ENCODE measurements at places on chromosomes 1 and 21. TPM values are rescaled to one million over a fixed set of nuclear protein-coding genes. Genes with fewer than 3 reads are reported as not detected.

OR2AK2 gene
- total RNA-seq: not detected

TIE1 gene
- total RNA-seq: not detected

FCGR3B gene
- not detected for total RNA-seq

KRTAP7-1 gene
- total RNA-seq: not detected

HES2 gene
- total RNA-seq: not detected

PIGR gene
- total RNA-seq: 0.26 TPM

C1orf87 gene
- total RNA-seq: not detected

FMO1 gene
- total RNA-seq: not detected

REG4 gene
- not detected for total RNA-seq

TPTE gene
- total RNA-seq: not detected

RHOU gene
- 0.24 TPM for total RNA-seq

PTGFRN gene
- total RNA-seq: not detected

TAL1 gene
- total RNA-seq: not detected

RCC2 gene
- total RNA-seq: 39.9 TPM

FMN2 gene
- 102 TPM for total RNA-seq

HAX1 gene
- total RNA-seq: 115 TPM

GBP1 gene
- total RNA-seq: 26.7 TPM

GUCA2B gene
- not detected for total RNA-seq

KRTAP21-2 gene
- total RNA-seq: not detected

TRAF3IP3 gene
- total RNA-seq: 0.63 TPM

HNRNPCL4 gene
- total RNA-seq: not detected

SLC44A3 gene
- 1.1 TPM for total RNA-seq

GGPS1 gene
- total RNA-seq: 28.1 TPM

SPRR3 gene
- total RNA-seq: not detected

SYCP1 gene
- not detected for total RNA-seq

HSPB7 gene
- 33.7 TPM for total RNA-seq

KCNJ9 gene
- total RNA-seq: not detected

AMY2A gene
- not detected for total RNA-seq

AIM2 gene
- total RNA-seq: not detected

CD1C gene
- not detected for total RNA-seq

E2F2 gene
- total RNA-seq: 1.8 TPM

MXRA8 gene
- 451 TPM for total RNA-seq

COL11A1 gene
- 261 TPM for total RNA-seq

AMY2B gene
- 0.63 TPM for total RNA-seq

MMP23B gene
- total RNA-seq: 4.1 TPM

CFHR5 gene
- total RNA-seq: not detected

AMPD1 gene
- not detected for total RNA-seq

LMOD1 gene
- total RNA-seq: 36.0 TPM

TSPEAR gene
- not detected for total RNA-seq

LORICRIN gene
- not detected for total RNA-seq

ADORA3 gene
- not detected for total RNA-seq

PDE9A gene
- total RNA-seq: not detected

LCA5L gene
- total RNA-seq: 0.70 TPM

TMEM240 gene
- total RNA-seq: 3.7 TPM

PLXNA2 gene
- 18.6 TPM for total RNA-seq

VWA5B1 gene
- total RNA-seq: not detected

PAQR6 gene
- 0.50 TPM for total RNA-seq

CA6 gene
- not detected for total RNA-seq

CDA gene
- total RNA-seq: 13.3 TPM

PHF13 gene
- 18.0 TPM for total RNA-seq

FPGT gene
- 18.7 TPM for total RNA-seq

CFAP126 gene
- not detected for total RNA-seq

TRIM63 gene
- total RNA-seq: not detected

PRDM16 gene
- not detected for total RNA-seq

TENT5C gene
- 0.51 TPM for total RNA-seq

DENND2C gene
- total RNA-seq: 1.6 TPM

PADI3 gene
- total RNA-seq: 0.12 TPM

All from HFFc6 (cell line).